ENCODE measurements at places on chromosomes 5 and 9. TPM values are rescaled to one million over a fixed set of nuclear protein-coding genes. Genes with fewer than 3 reads are reported as not detected.

DNA sequence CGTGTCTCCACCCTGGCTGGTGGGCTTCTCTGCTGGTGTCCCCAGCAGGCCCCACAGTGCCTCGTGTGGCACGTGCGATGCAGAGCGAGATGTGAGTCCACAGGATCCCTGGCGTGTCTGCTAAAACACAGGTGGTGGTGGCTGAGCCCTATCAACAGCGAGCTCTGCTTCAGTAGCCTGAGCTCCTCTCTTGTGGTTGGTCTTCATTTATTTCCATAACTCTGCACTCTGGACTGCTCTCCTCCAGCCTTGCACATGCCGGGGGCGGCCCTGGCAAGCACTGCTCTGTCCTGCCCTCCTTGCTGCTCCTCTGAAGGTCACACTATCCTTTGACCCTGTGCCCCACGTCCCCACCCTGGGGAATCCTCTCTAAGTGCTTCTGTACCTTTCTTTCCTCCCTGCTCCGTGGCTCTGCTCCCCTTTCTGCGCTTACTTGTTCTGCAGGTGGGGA, 59.2 kb downstream of the NSUN2 start:
- H3K27me3 ChIP-seq = peaks cover 25% of the 10 kb centered on the region
- H3K36me3 ChIP-seq = no peaks in the 10 kb centered on the region
- no peak overlapping the region for H3K4me3 ChIP-seq
- no peaks in the 10 kb centered on the region for H3K4me1 ChIP-seq

- H3K27me3 ChIP-seq = no peaks in the 10 kb centered on the region
- no peaks in the 10 kb centered on the region for H3K36me3 ChIP-seq
These were observed 11.6 kb downstream of the CEMIP2 start for GRCh38 chr9:71756753-71757152.

GRCh38 chr5:52359261-52359660, 428.5 kb upstream of the ITGA1 start:
- H3K27ac ChIP-seq = no peak overlapping the region
- no peaks in the 10 kb centered on the region for H3K36me3 ChIP-seq
- DNase-seq = no peak
- H3K27me3 ChIP-seq = no peaks in the 10 kb centered on the region
- H3K4me3 ChIP-seq = no peak overlapping the region
- H3K4me1 ChIP-seq = no peaks in the 10 kb centered on the region

- no peak for DNase-seq
- H3K4me1 ChIP-seq = peaks cover 6% of the 10 kb centered on the region
- no peak overlapping the region for H3K27ac ChIP-seq
- no peaks in the 10 kb centered on the region for H3K36me3 ChIP-seq
These were observed 45.3 kb downstream of the PTPN3 start for GRCh38 chr9:109452761-109453160.

DNA sequence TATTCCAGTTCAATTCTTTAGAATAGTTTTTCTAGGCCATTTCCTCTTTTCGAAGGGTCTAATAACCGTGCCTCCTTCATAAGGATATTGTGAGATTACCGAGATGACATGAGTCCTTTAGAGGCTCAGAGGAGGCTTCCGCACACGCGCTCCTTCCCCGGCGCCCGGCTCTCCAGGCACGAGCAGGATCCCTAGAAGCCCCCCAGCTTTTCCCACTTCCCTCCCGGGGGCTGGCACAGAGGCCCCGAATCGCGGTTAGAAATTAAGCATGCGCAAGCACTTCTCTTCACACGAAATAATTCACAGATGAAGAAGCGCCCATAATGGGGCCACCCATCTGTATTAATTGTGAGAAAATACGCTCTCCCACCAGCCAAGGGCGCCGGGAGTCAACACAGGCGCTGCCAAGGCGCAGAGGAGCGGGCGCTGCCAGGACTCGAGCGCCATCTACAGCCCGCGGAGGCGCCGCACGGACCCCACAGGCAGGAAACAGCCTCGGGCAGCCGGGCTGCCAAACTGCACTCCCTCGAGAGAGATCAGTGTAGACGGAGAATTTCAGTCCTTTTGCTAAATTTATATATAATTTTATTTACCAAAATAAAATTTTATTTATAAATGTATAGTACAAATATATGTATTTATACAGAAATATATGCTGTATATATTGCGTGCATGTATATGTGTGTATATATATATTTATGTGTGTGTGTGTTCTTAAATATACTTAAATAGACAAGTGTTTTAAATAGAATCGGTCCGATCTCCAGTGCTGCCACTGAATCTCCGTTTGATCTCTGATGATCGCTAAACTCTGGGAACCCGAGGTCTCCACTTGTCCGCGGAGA, 258.1 kb upstream of the NFIL3 start:
- DNase-seq = peak; percentile 82
- no peak overlapping the region for H3K27ac ChIP-seq
- no peaks in the 10 kb centered on the region for H3K36me3 ChIP-seq
- H3K4me3 ChIP-seq = no peak overlapping the region
- peaks cover 32% of the 10 kb centered on the region for H3K27me3 ChIP-seq

GRCh38 chr5:14064841-14065240, 78.3 kb upstream of the TRIO start:
- no peak for DNase-seq
- H3K27me3 ChIP-seq = peaks cover 2% of the 10 kb centered on the region
- H3K4me3 ChIP-seq = no peak overlapping the region
- H3K4me1 ChIP-seq = no peaks in the 10 kb centered on the region
- H3K36me3 ChIP-seq = no peaks in the 10 kb centered on the region

GRCh38 chr5:136084698-136085097, 47.9 kb upstream of the SMAD5 start:
- peaks cover 2% of the 10 kb centered on the region for H3K4me1 ChIP-seq
- no peak overlapping the region for H3K4me3 ChIP-seq

The CDH6 gene
- not detected for total RNA-seq

The CENPP gene
- total RNA-seq = 24.9 TPM

Measured in activated naive CD4-positive, alpha-beta T cell treated with anti-CD3 and anti-CD28 coated beads for 36 hours (primary cell).